ENCODE measurements at places on chromosomes 16 and 17.
A peak's percentile ranks its signal among the peaks of the same experiment; 100 is the strongest.

GRCh38 chr16:8890549-8890921 is 8.4 kb downstream of the LITAFD start:
- no peak for DNase-seq

DNA sequence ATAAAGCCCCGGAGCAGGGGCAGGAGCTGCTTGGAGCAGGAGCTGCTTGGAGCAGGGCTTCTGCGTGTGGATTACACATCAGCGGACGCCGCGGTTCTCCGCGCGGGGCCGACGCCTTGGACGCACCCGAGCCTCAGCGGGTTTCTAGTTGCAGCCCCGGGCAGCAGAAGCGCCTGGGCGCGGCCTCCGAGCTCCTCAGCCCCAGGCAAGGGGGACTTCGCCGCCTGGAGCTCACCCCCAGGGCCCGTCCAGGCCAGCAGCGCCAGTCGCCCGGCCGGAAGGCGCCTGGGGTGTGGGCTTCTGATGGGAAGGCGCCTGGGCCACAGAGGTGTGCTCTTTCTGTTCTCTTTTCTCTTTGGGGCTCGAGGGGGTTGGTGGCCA is 6.3 kb downstream of the FOXF1 start:
- DNase-seq = no peak

DNA sequence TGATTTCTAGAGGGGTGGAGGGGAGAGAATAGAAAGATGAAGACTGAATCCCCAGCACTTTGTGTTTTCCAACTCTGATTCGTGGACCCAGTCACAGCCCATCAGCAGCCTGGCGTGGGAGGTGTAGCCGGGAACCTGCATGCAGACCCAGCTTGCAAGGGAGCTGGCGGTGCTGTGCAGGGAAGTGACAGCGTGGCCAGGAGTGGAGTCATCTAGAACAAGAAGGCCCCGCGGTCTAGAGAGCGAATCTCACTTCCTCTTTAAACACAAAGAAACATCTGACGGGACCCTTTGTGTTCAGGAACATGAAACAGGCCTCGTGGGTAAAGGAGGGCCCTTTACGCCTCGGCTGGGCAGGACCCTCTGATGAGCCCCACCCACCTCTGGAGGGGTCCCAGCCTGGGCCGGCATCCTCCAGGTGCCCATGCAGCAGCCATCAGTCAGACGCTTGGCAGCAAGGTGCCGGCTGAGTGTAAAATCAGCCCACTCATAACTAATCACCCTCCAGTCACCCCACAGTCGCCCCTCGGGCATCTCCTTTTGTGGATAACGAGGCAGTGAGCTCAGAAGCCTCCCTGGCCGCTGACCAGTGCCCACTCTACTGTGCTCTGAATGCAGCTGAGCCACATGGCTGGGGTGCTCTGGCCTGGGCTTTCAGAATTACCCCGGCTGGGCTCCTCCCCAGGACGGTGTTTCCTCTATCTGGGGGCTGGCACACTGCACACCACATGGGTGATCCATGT is 4.4 kb downstream of the SNAI3 start:
- no peak for DNase-seq

- no peak for DNase-seq
Observed at GRCh38 chr17:78159575-78160158, 8.7 kb upstream of the SYNGR2 start.

DNA sequence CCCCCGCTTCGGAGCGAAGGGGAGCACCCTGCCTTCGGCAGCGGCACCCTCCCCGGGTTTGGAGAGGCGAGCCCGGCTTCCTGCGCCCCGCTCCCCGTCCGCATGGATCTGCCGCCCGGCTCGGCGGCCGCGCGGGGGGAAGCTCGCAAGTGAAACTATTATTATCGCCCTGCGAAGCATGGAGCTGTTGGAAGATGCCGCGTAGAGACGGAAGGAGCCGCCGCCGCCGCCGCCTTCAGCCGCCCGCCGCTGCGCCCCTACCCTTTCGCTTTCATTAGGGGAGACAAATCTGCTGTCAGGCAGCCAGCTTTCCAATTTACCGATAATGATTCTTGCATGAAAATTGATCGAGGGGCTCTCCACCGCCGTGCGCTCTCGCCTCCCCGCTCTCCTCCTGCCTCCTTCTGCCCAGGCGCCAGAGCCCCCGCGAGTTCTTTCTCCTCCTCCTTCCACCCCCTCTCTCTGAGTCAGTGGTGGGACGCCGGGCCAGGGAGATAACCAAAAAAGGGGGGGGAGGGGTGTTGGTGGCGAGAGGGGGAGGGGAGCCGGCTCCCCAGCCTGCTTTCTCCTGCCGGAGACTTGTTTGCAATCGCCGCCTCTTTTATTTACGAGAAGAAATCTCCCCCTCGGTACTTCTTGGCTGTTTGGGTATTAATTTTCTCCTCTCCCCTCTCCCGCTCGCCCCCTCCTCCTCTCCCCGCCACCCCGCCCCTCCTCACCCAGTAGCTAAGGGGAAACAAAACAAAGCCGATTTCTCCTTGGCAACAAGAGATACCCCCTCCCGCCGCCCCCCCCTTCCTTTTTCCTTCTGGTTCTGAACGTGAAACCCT is 58.0 kb upstream of the GSE1 start:
- no peak for DNase-seq

DNA sequence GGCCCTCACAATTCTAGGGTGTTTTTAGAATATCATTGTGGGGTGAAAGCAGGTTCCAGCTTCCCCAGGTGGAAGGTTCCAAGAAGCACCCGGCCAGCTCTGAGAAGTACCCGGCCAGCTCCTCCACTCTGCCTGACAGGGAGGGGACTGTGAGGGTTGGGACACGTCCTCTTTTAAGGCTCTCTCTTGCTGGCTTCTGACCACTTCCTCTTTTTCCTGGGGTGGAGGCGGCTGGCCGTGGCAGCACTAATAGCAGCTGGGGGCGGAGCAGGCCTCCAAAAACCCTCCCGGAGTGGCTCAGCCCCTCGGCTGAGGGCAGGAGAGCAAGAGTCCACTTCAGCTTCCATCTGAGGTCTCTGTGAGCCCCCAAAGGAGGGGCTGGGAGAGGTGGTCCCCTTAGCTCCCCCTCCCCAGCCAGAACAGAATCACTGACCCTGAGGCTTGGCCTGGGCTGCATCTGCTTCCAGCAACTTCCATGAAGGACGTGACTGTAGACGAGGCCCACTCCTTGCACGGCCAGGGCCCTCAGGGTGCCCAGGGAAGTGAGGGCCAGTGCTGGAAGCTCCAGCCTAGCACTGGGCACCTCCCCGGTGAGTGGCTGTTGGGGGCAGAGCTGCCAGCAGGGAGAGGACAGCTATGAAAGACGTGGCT is 26.7 kb upstream of the PLCG2 start:
- no peak for DNase-seq

DNA sequence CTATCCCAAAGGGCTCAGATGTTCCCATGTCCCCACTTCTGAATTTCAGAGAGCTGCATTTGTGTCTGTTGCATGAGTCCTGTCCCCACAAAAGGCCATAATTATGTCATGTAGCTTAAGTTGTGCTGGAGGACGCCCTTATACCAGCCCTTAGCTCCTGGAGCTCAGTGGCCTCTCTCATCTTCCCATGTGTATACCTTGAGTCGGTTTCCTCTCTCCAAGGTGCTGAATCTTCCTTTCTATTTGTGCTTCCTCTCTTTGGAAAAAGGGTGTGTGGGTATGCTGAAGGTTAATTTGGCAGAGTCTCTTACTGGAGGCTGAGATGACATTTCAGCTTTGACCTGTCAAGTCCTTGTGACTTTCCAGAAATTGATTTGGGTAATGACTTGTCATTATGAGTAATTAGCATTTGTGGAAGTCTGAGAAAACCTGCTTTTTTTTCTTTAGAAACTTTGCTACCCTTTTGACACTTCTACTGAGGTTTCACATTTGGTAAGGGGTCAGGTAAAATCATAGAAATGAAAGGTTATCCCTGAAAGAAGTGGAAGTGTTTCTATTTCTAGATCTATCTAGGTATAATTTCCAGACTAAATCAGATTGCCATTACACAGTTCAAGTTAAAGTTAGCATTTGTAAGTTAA is 185.4 kb downstream of the ABCC12 start:
- no peak for DNase-seq

- peak; percentile 29 for DNase-seq
Observed at GRCh38 chr16:85393674-85394451, 219.3 kb upstream of the GSE1 start.

- DNase-seq = no peak
Observed at GRCh38 chr16:85471469-85472431, 141.4 kb upstream of the GSE1 start.

DNA sequence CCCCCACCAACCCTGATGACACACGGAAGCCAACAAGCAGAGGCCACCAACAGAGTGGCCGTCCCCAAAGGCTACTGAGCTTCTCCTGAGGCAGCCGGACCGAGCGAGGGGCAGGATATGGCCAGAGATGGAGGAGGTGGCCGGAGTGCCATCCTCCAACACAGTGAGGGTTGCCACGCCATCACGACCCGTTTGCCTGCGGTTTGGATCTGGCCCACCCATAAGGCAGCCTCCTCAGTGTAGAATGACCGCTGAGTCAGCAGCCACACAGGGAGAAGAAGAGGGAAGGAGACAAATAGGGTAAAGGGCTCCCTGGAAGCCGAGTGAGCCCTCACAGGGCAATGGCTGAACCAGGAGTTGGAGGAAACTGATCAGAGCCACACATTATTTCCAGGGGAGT is 13.8 kb downstream of the HNF1B start:
- no peak for DNase-seq

GRCh38 chr16:16006650-16007049 is 57.2 kb downstream of the ABCC1 start:
- no peak for DNase-seq

DNA sequence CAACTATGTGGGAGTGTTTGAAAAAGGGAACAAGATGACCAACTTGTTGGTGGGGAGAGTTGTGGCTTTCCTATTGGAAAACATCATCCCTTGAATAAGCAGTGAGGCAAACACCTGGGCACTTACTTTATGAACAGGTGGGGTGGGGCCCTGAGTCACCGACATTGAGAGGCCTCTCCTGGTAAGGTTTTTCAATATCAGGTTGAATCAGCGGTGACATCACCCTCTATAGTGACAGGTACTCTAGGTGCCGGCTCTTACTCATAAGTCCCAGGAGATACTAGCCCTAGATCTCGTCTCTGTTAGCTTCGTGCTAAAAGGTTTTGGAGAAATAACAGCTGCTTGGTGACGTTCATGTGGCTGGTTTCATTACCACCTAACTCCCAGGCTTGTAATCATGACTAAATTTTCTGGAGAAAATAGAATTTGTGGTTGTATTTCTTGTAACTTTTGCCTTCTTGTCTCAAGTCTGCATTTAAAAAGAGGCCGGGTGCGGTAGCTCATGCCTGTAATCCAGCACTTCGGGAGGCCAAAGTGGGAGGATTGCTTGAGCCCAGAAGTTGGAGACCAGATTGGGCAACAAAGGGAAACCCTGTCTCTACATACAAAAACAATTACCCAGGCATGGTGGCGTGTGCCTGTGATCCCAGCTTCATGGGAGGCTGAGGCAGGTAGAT is 19.3 kb downstream of the CDH1 start:
- DNase-seq = no peak

GRCh38 chr16:84524346-84524920 is 20.0 kb upstream of the MEAK7 start:
- DNase-seq = no peak

GRCh38 chr17:29645515-29646051 is 22.9 kb upstream of the CORO6 start:
- DNase-seq = no peak

DNA sequence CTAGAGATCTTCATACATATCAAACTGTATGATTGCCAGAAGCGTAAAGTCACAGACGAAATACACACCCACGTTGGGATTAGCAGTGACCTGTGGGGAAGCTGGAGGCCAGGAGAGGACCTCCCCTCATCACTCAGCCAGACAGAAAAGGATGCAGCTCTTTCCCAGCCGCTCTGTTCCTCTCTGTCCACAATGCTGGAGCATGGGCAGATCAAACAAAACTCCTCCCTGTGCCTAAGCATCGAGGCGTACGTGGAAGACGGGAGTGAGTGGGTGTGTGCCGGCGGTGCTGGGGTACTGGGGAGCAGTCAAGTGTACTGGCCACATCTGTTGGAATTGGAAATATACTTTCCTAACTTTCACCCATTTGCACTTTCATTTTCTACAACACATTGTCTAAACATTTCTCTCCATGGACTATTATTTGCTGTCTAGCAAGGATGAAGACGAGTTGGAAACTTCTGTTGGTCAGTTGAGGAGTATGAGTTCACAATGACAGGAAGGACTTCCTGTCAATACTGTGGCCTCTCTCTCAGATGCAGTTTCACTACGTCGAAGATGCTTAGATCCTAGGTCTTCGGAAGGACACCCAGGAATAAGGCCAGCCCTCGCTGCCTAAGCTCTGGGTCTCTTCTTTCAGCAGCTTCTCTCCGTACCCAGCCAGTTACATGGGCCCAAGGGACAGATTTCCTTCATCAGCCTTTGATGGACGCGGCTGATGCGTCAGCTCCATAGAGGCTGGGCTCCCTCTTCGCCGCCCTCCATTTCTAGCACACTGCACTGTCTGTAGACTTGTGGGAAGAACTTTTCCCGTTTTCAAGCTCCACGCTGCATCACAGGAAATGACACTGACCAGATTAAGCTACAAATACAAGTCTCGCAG is 30.6 kb upstream of the ENDOV start:
- no peak for DNase-seq

GRCh38 chr16:87515475-87516330 is 22.9 kb upstream of the ZCCHC14 start:
- DNase-seq = no peak

DNA sequence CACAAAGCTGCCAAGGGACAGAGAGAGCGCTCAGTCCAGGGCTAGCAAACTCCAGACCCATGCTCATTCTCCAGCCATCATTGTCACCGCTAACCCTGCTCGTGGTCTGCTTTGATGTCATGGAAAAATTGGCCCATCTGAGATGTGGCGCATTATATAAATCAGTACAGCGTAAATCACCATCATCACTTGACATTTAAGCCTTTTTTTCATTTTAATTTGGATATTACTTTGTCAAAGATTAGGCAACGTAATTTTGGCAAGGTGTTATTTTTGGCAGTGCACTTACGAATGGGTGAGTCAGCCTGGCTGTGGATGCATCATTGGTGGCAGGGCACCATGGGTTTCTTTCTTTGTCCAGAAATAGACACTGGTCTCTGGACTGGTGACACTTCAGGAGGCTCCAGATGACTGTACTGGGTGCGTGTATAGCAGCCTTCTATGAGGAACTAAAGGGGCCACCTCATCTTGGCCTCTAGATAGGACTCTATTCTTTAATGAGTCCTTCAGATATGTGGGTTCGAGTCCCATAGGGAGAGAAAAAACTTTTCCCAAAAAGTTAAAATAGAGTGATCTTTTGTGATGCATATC is 166.3 kb downstream of the MSI2 start:
- DNase-seq = no peak

DNA sequence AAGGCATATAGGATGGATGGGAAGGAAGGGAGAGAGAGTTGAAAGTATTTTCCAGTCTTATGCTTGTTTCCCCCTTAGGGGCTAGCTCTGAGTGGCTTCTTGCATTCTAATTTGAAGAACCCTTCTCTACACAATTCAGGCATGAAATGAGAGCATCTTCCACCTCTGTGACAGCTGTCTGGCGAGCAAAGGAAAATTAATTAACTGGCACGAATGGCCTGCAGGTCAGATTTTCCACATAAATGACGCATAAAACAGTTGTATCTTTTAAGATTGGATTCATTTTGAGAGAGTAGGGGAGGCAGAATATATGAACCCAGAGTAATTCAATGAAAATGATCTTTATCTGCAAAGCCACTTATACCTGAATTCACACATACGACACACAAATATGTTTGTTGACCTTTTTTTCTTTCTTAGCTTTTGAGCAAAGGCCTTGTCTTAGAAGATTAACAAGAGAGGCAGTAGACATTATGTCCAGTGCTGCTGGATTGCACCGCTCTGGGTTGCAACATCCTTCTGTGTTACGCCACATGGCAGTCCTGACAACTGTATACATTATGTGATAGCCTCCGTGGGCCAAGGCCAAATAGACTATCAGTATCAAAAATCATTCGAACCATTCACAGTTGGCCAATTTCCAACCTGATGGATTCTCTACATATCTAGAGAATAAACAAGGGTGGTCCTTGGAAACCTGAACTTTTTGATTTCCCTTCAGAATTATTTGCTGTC is 173.0 kb upstream of the GOT2 start:
- no peak for DNase-seq
